ENCODE measurements at places on chromosomes 16 and 17.

DNA sequence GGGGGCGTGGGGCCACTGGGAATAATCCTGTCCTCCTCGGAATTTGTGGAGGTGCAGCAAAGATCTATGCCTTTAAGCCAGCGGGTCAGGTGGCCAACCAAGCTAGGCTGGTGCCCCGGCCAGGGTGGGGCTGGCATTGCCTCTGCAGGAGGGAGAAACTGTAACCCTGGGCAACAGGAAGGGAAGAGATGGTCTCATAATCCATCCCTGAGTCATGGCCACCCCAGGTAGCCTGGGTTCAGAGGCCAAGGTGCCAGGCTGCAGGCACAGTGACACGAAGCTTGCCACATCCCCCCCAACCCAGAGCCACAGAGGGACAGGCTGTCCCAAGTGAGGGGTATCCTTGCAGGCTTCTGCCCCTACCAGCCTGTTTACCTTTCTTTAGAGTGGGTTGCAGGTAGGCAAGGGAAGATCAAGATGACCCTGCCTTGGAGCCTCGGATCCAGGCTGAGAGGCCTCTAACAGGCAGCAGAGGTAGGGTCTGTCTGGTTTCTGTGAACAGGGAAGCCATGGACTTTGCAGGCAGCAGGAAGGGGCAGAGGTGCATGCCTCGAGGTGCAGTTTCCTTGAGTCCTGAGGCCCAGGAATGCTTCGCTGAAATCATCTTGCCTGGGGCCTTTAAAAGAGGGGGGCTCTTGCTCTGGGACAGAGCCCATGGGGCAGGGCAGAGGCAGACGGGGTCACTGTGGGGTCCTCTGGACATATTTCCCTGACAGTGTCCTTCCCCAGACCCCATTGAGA, 4.0 kb downstream of the LASP1 start:
- no peak for DNase-seq

DNA sequence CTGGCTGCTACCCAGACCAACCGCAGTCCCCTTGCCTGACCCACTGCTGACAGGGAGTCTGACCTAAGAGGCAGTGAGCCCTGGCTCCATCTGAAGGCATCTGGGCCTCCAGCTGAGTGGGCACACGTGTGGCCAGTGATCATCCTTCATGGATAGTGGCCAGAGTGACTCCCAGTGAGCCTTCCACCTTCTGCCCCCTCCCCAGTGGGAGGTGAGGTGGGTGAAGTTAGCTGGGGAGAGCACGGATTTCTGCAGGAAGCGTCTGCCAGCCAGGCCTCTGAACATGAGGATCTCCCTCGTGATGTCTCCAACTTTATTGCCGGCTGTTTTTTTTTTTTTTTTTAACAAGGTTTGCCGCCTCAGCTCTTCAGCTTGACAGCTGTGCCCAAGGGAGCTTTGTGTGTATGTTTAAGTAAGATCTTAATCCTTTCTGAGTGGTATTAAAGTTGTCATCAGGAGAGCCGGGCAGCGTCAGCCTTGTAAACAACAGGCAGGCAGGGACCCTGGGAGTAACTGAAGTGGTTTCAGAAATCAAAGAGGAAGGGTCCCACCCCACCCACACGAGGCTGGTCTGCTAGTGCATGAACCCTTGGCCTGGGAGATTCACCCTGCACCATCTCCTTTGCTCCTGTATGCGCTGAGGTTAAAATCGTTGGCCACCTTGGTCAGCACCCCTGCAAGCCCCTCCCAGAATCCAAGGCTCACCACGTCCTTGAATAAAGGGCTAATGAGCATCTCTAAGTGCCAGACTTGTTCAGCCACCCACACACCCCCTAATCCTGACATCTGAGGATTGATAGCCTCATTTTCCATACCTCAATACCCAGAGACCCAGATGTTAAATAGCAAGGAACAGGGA, 33.3 kb downstream of the RHBDL3 start:
- peak; percentile 46 for DNase-seq

GRCh38 chr17:1182811-1183170, 3.0 kb upstream of the ABR start:
- DNase-seq = no peak

DNA sequence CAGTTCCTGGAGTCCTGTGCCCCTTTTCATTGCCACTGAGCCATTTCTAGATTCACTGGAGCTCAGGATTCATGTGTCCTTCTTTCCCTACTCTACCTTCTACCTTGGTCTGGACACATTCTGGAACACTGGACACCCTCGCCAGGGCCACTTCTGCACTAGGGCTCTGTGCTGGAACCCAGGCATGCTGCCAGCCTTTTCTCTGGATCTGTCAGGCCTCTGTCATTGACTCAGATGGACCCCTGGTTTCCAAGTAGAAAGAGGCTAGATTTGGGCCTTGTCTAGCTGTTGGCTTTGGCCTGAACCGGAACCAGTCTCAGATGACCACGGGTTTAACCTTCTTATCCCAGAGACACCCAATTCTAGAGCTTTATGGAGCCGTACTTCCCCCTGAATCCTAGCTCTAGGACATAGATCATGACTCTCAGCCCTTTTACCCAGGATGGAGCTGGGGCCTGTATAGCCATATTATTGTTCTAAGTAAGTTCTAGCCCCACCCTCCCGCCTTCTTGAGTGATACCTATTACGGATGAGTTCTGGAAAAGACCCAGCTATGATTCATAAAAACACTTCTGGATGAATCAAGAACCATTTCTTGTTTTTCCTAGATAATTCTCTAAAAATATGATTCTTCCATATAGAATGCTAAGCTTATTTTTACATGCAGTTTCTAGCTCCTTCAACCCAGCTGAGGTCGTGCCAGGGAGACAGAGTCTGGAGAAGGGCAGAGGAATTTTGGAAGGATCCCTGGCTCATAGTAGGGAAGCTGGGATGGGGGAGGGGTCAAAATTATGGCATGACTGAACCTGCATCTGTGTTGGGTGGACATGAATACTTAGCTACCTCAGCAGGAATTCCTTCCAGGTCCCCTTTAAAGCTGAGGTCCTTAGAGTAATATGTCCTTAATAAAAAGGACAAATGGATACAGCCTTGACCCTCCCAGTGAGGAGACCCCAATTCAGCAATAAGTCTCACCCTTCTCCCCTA, 1.1 kb upstream of the CHRNB1 start:
- DNase-seq = no peak

DNA sequence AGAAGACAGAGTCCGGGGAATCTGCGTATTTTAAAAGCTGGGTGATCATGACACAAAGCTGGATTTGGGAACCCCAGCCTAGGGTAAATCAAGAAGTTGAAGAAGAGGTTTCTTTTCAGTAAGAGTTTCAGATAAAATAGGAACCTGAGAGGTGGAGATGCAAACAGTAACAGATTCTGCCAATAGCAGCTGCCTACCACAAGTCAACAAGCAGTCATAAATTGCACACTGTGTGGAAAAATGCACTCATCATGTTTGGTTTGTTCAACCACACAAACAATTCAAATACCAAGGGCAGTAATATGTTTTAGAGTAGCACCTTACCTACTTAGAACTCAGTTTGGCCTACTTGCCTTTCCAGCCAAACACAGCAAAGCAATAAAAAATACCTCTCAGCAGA, 14.0 kb downstream of the MYO1D start:
- DNase-seq = no peak

- no peak for DNase-seq
Observed at GRCh38 chr17:59623151-59623550, 3.5 kb downstream of the CLTC start.

DNA sequence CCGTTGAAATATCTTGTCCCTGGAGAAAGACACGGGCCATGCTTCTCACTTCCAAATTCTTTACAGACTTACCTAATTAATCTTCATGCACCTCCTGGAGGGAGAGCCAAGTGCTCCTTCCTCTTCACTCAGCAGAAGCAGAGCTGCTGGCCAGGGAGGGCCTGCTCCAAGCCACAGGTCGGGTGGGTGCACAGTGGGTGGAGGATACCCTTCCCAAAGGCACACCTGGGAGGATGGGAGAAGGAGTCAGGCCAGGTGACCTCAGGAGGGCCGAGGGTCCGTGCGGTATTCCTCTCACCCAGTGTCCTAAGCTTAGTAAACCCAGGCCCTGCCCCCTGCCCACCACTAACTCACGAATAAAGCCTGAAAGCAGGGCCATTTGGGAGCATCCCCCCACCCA, 171.3 kb upstream of the RPL38 start:
- DNase-seq = no peak

GRCh38 chr16:85607796-85608514, 5.2 kb upstream of the GSE1 start:
- no peak for DNase-seq

DNA sequence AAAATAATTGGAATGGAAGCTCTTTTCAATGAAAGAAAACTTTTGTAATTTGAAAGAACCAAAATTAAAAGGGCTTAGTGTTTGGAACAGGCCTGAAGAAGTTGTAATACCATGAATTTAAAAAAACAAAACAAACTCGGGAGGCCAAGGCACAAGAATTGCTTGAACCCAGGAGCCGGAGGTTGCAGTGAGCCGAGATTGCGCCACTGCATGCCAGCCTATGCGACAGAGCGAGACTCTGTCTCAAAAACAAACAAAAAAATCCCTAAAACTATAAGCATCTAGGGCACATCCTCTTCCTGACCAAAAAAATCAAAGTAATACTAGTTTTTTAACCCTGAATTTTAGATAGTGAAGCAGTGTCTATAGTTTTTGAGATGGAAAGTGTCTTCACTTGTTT, 12.7 kb downstream of the CLTC start:
- DNase-seq = no peak

GRCh38 chr16:10269632-10270031, 87.4 kb upstream of the GRIN2A start:
- DNase-seq = no peak

- DNase-seq = no peak
Observed at GRCh38 chr17:44541884-44542581, 15.3 kb upstream of the FZD2 start.

- DNase-seq = peak; percentile 55
Observed at GRCh38 chr17:29292992-29293889, 707 bp downstream of the NUFIP2 start.

GRCh38 chr17:37413875-37414519, 7.3 kb downstream of the TADA2A start:
- no peak for DNase-seq

DNA sequence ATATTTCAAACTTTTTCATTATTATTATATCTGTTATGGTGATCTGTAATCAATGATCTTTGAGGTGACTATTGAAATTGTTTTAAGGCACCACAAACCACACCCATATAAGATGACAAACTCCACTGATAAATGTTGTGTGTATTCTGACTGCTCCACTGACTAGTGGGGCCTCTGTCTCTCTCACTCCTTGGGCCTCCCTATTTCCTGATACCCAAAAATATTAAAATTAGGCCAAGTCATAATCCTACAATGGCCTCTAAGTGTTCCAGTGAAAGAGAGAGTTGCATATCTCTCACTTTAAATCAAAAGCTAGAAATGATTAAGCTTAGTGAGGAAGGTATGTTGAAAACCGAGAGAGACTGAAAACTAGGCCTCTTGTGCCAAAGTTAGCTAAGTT, 23.4 kb downstream of the CYLD start:
- no peak for DNase-seq

DNA sequence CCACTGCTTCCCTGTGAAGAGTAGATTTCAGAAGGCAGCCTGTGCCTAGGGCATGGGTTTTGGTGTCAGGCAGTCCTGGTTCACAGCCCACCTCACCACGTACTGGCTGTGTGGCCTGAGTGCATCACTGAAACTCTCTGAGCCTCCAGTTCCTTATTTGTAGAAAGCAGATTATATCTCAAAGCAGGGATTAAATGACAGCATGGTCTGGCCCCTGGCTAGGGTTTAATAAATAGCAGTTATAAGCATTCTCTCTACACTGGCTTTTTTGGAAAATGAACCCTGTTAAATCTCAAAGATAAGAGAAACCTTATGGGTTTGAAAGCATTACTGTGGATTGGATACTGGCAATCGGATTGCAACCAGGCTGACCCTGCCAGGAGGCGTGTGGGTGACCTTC, 2.9 kb upstream of the MT1M start:
- DNase-seq = no peak

- DNase-seq = no peak
Observed at GRCh38 chr17:9987779-9988585, 82.9 kb upstream of the RCVRN start.

GRCh38 chr17:48632579-48633265, 6.6 kb upstream of the HOXB9 start:
- no peak for DNase-seq

DNA sequence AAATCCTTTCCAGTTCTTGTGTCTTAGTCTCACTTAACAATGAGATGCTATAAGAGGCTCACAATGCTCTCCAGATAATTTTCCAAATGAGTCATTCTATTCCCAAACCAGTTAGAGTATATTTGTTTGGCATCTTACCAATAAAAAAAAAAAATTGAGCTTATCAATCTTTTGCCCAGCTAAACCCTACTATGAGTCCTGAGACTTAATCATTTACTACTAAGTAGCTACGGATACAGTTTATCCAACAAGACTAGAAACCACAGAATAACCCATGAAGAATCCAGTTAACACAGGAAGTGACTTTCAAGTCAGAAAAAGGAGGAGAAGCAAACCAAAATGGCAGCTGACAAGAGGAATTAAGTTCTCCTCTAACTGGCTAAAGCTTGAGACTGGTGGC, 330.3 kb upstream of the XYLT1 start:
- DNase-seq = no peak

DNA sequence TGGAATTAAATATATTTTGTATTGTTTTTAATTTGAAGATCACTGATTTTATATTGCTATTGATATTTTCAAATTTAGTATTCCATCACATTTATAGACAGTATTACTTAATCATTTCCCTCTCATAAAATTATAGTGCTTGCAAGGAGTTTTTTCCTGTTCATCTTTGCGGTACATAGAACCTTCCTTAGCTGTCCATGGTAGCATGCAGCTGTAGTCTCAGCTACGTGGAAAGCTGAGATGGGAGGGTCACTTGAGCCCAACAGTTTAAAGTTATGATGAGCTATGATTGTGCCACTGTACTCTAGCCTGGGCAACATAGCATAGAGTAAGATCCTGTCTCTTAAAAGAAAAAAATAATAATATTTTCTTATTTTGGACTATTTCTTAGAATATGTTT, 215.8 kb upstream of the CHMP6 start:
- no peak for DNase-seq

DNA sequence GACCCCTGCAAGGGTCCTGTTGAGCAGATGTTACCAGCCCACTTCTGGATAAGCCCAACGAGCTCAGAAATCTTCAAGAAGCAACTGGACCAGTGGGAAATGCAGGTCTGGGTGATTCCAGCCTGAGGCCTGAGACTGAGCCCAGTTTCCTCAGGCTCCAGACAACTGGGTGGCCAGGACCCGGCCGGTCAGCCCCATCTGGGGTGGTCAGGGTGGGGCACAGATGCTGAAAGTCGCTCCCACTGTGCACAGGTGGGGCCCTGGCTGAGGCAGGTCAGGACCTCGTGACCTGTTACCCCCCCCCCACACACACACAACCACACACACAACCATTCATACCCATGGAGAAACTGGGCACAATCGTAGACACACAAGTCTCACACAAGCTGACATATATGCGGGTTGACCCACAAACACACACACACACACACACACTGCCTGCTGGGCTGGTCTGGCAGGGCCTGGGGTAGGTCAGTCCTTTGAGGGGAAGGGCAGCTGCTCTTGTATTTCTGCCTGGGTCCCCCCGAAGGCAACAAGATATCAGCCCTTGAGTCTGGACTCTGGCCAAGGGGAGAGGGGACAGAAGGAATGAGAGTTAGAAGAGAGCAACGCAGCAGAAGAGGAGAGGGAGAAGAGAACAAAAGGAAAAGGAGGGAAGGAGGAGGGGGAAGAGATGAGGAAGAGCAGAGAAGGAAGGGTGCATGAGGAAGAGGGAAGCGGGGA, 99.0 kb upstream of the CDH5 start:
- DNase-seq = no peak

All from NCI-H1436 (cell line).